GM13977 (cell line): ENCODE measurements at places on chromosomes 7 and 10.

GRCh38 chr10:77180794-77181193, 456.8 kb downstream of the KCNMA1 start:
- no peak for DNase-seq

- DNase-seq = peak; percentile 2
Measured at GRCh38 chr10:42149722-42150427, 488.5 kb downstream of the ZNF33B start.

DNA sequence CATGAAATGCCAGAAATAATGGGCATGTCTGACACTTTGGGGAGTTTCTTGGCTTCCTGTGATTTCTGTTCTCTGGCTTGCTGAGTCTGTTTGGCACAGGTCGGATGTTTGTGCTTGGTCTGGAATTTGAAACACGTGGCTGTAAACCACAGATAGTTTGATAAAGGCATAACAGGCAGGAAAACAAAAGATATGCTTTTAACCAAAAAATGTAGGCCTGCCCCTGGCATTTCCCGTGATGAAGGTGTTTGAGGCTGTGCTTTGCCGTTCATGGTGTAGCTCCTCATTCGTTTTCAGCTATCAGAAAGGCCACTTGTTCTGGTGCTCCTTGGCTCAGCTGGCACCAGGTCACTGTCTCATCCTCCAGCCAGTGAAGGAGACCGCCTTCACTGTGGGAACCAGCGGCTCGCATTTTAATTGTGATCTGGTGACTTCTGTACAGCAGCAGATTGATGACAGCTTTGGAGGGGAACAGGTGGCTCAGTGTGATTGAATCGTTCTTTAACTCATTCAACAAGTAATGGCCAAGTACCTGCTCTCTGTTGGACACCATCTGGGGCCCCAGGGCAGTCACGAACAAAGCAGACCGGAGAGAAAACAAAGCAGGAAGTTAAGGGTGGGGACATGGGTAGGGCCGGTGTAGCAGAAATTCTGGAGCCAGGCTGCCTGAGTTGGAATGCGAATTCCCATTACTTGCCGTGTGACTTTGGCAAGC, 111.5 kb downstream of the CCNY start:
- DNase-seq = no peak

DNA sequence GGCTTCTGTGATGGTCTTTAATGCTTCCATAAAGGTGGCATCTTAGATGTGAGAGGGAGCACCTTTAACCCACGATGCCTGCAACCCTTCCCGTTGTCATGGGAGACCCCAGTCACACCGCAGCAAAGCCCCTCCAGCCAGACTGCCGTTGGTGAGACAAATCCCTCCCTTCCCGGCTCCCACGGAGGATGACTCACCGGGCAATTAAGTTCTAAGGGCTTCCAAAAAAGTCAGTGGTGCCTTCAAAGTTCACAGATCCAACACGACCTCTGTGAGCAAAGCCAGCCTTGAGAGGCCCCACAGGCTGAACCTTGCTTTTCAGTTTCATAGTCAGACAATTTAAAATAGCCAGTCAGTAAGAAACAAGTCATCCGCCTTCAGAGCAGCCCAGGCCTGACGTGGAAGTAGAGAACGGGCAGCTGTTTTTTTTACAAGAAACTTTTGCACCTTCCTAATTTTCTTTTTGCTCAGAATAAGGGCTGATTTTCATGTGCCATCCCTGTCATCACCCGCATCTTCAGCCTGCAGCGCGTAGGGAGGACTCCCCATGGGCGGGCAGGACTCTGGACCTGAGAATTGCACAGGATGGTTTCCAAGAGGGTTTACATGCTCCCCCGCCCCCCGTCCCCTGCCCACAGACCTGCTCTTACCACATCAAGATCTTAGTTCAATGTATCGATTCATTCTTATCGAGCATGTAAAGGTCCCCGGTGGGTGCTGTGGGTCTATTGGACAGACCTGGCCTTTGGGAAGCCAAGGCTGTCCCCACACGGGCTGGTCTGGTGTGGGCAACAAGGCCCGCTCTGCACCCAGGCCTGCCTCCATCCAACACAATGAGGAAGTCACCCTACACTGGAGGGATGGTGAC, 333.9 kb downstream of the DNAJB6 start:
- no peak for DNase-seq

DNA sequence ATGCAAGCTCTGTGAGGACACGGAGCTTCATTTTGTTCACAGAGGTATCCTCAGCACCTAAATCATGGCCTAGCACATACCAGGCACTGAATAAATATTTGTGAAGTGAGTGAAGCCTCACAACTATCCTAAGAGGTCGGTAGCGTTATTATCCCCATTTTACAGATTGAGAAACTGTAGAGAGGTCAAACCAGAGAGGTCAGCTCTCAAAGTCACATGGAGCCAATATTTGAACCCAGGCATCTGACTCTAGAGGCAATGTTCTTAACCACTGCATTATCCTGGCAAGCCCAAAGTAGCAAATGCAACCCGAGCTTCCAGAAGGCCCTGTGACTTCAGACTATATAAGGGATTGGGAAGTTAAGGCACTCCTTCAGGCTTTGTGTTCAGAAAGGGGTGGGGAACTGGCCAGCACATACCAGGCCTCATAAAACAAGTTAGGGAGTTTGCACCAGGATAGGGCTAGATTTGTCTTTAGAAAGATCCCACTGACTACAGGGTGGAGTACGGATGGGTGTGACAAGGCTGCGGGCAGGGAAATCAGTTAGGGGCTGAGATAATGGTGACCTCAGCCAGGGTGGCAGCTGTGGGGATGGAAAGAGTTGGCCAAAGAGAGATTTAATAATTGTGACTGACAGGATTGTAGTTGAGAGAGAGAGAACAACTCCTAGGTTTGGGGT, 101.4 kb downstream of the TBXAS1 start:
- DNase-seq = no peak

- no peak for DNase-seq
Measured at GRCh38 chr7:129646369-129647021, 35.0 kb downstream of the NRF1 start.

- no peak for DNase-seq
Measured at GRCh38 chr7:65988084-65988483, 6.1 kb upstream of the GUSB start.

GRCh38 chr10:109934958-109935793, 11.9 kb upstream of the XPNPEP1 start:
- DNase-seq = no peak

GRCh38 chr7:29385214-29385814, 178.3 kb upstream of the PRR15 start:
- no peak for DNase-seq

GRCh38 chr7:23129036-23129435, 23.5 kb downstream of the KLHL7 start:
- DNase-seq = no peak

DNA sequence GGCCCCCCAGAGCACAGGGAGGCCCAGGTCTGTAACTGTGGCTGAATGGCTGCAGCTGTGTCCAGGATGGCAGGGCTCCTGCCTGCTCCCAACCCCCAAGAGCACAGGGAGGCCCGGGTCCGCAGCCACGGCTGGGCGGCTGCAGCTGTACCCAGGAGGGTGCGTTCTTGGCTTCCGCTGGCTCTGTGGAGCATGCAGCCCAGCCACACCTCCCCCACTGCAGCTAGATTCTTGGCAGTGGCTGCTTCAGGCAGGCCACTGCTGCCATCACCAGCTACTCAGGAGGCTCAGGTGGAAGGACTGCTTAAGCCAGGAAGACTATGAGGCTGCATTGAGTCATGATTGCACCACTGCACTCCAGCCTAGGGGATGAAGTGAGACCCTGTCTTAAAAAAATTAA, 27.9 kb downstream of the C7orf25 start:
- no peak for DNase-seq

DNA sequence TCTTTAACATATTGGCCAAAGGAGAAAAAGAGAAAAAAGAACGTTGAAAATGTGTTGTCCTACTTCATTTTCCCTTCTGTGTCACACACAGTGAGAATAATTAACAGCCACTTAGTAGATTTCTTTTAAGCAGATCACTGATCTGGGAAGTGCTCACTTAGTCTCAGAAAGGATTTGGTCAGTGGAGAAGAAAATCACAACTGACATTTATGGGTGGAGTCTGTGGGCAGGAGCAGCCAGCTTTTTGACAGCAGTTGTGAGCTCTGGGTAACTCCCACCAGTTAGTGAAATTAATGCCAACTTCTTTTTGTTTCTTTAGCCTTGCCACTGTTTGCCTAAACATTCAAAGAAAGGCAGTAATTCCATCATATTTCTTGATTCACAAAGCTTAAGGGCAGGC, 49.7 kb downstream of the CDK14 start:
- DNase-seq = peak; percentile 16

- no peak for DNase-seq
Measured at GRCh38 chr10:23715363-23715762, 276.5 kb downstream of the OTUD1 start.

DNA sequence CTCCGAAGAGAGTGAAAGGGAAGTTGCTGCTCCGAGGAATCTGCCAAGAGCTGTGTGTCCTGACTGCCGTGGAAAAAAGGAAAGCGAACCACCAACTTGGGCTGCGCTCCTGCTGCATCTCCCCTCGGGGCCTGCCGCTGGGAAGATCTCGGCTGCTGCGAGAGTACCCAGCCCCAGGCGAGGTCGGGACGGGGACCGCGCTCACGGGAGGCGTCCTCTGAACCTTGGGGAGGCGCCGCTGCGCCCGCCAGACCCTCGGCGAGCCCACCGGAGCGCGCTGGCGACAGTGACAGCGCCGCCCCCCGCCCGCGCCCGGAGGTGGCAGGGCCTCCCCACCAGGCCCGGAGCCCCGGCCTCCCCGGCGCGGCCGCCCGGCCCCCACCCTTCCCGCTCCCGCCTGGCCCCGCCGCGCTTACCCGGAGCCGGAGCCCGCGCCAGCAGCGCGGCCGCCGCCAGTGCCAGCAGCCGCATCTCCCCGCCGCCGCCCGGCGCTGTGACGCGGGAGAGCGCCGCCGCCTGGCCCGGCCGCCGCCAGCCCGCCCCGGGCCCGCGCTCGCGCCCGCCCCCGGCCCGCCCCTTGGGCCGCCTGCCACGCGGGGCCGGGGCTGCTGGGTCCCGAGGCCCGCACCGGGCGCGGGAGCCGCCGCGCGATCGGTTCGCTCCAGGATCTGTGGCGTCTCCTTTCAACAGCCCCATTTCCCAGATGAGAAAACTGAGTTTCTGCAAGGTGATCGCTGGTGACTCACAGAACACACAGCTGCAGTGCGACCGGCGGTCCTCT, at the start of gene VSTM4:
Gene VSTM4 (minus strand): TSS at position 508 of the 781 bp plus-strand sequence. CDS start 37 bp downstream, at position 471.
- DNase-seq = peak; percentile 76

DNA sequence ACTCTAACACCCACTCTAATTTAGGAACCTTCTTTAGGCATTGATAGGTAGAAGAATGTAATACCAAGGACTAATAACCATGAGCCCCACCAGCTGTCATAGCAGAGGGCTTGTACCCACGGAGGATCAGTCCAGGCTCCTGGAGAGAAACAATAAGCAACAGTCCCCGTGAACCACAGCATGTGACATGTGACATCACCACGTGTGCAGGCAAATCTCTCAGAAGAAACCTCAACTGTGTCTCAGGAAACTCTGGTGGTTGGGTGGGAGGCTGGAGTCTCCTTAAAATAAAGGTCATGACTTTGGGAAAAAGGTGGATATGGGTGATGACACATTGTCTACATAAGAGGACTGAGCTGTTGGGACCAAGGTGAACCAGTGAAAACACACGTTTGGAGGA, 653.9 kb upstream of the FOXK1 start:
- DNase-seq = no peak

DNA sequence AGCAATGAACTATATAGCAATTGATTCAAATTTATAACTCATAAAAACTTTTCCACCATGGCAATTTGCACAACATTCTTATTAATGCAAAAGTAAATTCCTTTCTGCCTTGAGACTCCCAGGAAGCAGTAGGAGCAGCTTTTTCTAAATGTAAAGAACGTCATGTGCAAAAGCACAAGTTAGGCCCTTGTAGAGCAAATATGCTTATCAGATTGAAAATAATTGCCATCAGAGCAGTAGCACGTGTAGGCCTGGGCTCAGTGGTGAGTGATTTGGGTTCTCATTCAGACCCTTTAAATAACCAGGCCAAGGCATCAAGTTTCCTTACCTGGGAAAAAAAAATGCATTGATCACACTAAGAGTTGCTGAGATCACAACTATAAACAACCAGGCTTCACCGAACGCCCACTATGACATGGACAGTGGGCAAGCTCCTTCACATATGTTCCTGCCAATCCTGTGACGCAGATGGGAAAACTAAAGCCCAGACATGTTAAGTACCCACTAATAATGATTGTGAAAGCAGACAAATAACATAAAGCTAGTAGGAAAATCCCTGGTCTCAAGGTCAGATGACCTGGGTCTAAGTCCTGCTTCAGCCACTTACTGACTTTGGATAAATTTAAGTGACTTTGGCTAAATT, 22.1 kb upstream of the SAR1A start:
- DNase-seq = no peak

DNA sequence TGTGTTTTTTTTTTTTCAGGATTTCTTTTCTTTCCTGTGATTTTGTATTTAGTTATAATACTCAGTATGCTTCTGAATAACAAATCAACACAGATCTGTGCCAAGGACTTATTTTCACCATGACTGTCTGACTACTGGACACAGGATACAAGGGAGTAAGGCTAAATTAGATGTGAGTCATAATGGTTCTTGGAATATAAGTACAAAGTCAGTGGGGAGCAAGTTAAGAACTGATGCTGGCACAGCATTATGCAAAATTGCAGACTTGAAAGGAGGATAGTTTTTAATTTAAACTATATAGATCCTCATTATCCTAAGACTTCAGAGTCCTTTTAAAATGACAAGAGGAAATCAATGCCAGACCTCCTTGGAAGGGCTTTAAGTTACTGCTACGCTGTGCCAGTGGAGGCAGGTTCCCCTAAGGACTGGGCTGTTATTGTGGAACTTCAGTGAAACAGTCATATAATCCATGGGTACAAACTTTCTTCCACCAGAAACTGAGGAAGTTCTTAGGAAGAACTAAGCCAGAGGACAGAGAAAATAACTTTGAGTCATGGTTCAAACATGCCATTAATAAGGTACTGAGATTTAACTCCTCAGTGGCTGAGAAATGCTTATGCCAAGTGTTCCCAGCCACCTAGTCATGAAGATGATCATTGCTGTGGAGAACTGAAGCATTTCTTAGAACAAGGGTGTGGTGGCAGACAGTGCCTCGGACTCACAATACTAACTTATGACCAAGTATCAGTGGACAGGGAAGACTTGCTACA, 531.2 kb downstream of the HTR7 start:
- no peak for DNase-seq
